Immature natural killer cell (primary cell): ENCODE measurements at places on chromosomes 13 and 19.
A peak's percentile ranks its signal among the peaks of the same experiment; 100 is the strongest.

GRCh38 chr13:35953537-35954206 is 177.5 kb downstream of the DCLK1 start:
- H3K36me3 ChIP-seq: no peaks in the 10 kb centered on the region
- no peak overlapping the region for H3K27ac ChIP-seq
- DNase-seq: no peak
- H3K4me3 ChIP-seq: no peak overlapping the region

- no peak overlapping the region for H3K4me3 ChIP-seq
- peaks cover 4% of the 10 kb centered on the region for H3K27me3 ChIP-seq
- no peaks in the 10 kb centered on the region for H3K4me1 ChIP-seq
- H3K27ac ChIP-seq: no peak overlapping the region
- no peak for DNase-seq
These were observed 41.5 kb upstream of the TSHZ3 start for GRCh38 chr19:31390711-31391110.

- H3K27me3 ChIP-seq: peaks cover 11% of the 10 kb centered on the region
- no peak for DNase-seq
- H3K36me3 ChIP-seq: no peaks in the 10 kb centered on the region
- no peak overlapping the region for H3K4me3 ChIP-seq
- H3K4me1 ChIP-seq: peaks cover 35% of the 10 kb centered on the region
These were observed 2.3 kb upstream of the N4BP2L1 start for GRCh38 chr13:32430018-32430747.

GRCh38 chr19:38932425-38933179 is 1.9 kb downstream of the MRPS12 start:
- peak overlapping the region; percentile 83 for H3K27ac ChIP-seq
- peaks cover 17% of the 10 kb centered on the region for H3K36me3 ChIP-seq
- peaks cover 17% of the 10 kb centered on the region for H3K27me3 ChIP-seq
- peak overlapping the region; percentile 55 for H3K4me3 ChIP-seq
- DNase-seq: peak; percentile 51

DNA sequence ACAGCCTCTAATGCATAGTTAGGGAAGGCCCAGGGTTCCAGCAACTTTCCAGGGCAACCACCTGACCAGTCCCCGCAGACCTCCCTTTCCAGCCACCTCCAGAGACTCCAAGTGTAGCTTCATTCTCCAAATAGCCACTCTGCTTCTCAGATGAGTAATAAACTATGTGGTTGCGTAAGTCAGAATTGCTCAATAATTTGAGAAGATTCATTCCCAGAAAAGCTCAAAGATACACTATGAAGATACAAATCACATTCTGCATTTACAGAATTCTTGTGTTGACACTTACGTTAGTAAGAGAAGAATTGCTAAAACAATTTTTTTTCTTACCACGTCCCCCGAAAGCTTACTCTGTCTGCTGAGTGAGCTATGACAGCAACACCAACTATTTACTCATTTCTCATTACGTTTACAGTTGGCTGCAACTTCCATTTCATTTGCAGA is 8.2 kb upstream of the LATS2 start:
- no peak overlapping the region for H3K4me3 ChIP-seq
- H3K27ac ChIP-seq: no peak overlapping the region
- no peak for DNase-seq
- H3K4me1 ChIP-seq: peaks cover 23% of the 10 kb centered on the region

DNA sequence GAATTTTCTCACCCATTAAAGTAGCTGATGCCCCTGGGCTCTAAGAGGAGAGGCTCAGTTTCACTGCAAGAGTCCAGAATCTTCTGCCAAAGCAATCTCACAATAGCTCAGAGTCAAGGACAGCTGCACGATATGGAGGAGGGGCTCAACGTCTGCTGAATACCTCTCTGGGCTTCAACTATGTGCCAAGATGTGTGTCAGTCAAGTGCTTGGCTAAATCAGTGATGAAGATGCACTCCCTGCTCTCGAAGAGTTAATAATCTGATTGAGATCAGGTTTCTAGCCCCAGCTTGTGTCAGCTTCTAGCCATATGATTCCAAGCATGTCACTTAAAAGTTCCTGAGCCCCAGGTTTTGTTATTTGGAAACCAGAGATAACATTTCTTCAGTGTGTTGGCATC is 46.8 kb downstream of the KLF12 start:
- H3K4me1 ChIP-seq: peaks cover 84% of the 10 kb centered on the region
- no peak for DNase-seq
- H3K27ac ChIP-seq: no peak overlapping the region
- no peaks in the 10 kb centered on the region for H3K36me3 ChIP-seq
- H3K27me3 ChIP-seq: no peaks in the 10 kb centered on the region

- no peaks in the 10 kb centered on the region for H3K4me1 ChIP-seq
- no peaks in the 10 kb centered on the region for H3K27me3 ChIP-seq
- no peak for DNase-seq
- peaks cover 38% of the 10 kb centered on the region for H3K36me3 ChIP-seq
- no peak overlapping the region for H3K27ac ChIP-seq
These were observed 57.3 kb downstream of the SMARCA4 start for GRCh38 chr19:11018179-11018578.

DNA sequence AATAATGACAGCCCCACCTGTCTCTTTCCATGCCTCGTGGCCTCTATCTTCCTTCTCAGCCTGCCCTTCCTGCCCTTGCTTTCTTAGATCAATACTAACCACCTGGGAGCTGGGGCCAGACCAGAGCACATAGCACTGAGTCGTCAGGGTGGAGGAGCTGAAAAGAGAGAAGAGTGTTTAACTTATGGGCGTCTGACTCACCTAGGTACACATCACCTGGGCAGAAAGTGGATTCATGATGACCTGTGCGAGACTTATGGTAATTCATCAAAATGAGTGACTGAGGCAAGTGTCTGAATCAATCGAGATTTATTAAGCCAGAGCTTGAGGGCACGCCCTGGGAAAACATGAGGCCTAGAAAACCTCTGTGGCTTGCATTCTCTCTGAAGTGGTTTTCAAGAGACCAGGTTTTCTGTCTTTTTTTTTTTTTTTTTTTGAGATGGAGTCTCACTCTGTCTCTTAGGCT is 19.2 kb downstream of the CEACAM6 start:
- H3K4me1 ChIP-seq: no peaks in the 10 kb centered on the region
- H3K36me3 ChIP-seq: no peaks in the 10 kb centered on the region
- no peak overlapping the region for H3K27ac ChIP-seq
- DNase-seq: no peak
- no peak overlapping the region for H3K4me3 ChIP-seq

DNA sequence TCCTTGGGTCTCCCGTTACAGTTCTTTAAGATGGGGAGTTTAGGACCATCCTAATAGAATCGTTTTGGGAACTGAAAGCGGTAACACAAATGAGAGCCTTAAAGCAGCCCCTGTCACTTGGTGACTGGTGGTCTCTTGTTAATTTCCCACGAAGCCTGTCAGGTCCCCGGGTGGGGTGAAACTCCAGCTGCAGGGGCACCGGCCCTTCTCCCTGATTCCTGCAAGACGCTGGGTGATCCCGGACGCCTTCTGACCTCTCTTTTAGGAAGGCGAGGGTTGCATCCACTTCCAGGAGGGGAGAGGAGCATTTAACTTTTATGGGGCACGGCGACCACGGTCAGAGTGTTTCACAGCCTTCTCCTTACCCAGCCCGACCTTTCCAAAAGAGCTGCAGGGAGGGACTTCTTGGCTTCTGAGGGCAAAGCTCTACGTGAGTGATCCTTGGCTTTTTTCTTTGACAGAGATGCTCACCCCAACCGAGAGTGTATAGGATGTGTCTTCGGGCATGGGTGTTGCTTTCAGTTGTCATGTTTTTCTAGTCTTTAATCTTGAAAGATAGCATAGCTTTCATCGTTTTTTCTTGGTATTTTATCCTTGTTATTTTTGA is 688 bp downstream of the ZNF225 start:
- peak overlapping the region; percentile 93 for H3K27ac ChIP-seq
- peaks cover 24% of the 10 kb centered on the region for H3K36me3 ChIP-seq
- DNase-seq: no peak
- no peaks in the 10 kb centered on the region for H3K27me3 ChIP-seq
- peaks cover 32% of the 10 kb centered on the region for H3K4me1 ChIP-seq

GRCh38 chr13:37640499-37640898 is 41.9 kb upstream of the POSTN start:
- H3K4me1 ChIP-seq: no peaks in the 10 kb centered on the region
- H3K36me3 ChIP-seq: no peaks in the 10 kb centered on the region
- H3K27me3 ChIP-seq: no peaks in the 10 kb centered on the region
- DNase-seq: no peak

- H3K4me1 ChIP-seq: no peaks in the 10 kb centered on the region
- H3K27me3 ChIP-seq: peaks cover 4% of the 10 kb centered on the region
- no peaks in the 10 kb centered on the region for H3K36me3 ChIP-seq
- no peak overlapping the region for H3K4me3 ChIP-seq
- DNase-seq: no peak
These were observed 150.2 kb upstream of the VSTM2B start for GRCh38 chr19:29375429-29376119.

DNA sequence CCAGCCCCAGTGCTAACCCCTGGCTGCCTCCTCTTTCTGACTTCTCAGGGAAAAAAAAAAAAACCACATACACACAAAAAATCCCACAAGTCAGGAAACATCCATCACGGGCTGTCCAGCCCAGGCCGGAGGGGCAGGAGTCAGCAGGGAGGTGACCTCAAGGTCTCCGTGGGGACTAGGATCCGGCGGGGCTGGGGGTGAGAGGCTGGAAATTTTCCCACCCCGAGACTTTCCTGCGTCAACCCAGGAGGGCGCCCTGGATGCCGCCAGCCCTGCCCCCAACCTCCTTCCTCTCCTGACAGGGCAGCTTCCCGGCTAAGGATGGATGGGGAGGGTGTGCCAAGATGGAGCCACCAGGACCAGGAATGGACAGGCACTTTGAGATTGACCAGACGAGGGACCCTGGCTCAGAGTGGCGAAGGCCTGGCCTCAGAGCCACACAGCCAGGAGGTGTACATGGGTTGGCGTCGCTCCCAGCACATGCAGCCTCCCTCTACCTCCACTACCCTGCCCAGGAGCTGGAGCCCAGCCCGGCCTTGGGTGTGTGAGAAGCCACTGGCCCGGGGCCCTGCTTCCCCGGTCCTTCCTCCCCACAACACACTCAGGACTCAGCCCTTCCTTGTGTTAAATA is 33.3 kb downstream of the BLOC1S3 start:
- no peak overlapping the region for H3K4me3 ChIP-seq
- no peak overlapping the region for H3K27ac ChIP-seq
- no peak for DNase-seq

DNA sequence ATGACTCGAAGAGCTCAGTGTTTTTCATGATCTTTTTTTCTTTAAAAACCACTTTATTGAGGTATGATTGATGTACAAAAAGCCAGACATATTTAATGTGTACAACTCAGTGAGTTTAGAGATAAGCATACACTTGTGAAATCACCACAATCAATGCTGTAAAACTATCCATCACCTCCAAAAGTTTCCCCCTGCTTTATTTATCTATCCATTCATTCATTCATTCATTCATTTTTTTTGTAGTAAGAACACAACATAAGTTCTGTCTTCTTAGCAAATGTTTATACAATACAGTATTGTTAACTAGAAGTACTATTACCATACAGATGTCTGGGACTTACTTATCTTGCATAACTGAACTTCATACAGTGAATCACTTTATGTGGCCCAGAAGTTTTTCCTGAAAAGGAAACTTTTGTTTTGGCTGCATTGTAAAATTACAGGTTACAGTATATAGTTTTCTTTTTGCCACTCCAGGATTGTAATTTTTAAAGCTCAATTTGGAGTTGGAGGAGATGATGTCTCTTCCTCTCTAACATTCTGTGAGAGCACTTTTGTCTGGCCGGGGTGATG is 6.7 kb downstream of the RAP2A start:
- no peak overlapping the region for H3K4me3 ChIP-seq
- H3K27me3 ChIP-seq: no peaks in the 10 kb centered on the region
- H3K36me3 ChIP-seq: no peaks in the 10 kb centered on the region
- DNase-seq: no peak
- peaks cover 14% of the 10 kb centered on the region for H3K4me1 ChIP-seq

DNA sequence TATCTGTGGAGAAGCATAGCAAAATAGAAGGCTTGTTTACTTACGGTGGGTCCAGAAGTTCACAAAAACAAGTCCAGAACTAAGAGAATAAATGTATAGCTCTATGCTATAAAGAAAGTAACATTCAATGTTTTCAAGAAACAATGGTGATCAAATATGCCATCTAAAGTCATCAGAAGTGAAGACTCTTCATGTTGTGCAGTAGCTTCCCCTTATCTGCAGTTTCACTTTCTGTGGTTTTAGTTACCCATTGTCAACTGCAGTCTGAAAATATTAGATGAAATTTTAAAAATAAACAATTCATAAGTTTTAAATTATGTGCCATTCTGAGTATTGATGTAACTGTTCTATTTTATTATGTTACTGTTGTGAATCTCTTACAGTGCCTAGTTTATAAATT is 72.5 kb downstream of the EDNRB start:
- H3K36me3 ChIP-seq: no peaks in the 10 kb centered on the region
- H3K4me1 ChIP-seq: no peaks in the 10 kb centered on the region
- no peak for DNase-seq
- no peaks in the 10 kb centered on the region for H3K27me3 ChIP-seq

DNA sequence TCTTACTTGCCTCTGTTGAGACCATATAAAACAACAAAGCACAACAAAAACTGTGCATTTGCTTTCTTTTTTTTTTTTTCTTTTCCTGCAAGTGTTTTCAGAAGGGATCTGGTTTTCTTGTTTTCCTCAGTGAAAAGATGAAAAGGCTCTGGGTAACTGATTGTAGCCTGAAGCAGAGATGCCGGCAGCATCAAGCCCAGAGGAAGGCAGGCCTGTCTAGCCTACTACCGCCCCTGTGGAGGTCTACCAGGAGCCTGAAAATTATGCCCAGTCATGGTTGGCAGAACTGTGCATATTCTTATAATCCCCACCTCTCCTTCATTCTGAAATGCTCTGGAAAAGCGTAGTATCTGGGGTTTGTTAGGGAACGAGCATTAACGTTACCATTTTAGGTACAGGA is 32.6 kb upstream of the MEDAG start:
- no peak overlapping the region for H3K27ac ChIP-seq
- no peak for DNase-seq
- H3K27me3 ChIP-seq: peaks cover 10% of the 10 kb centered on the region
- no peaks in the 10 kb centered on the region for H3K36me3 ChIP-seq

- H3K4me3 ChIP-seq: peak within 1 kb of the TSS; percentile 96
- peak within 1 kb of the TSS; percentile 98 for H3K27ac ChIP-seq
- peaks cover 72% of the 10 kb centered on the region for H3K4me1 ChIP-seq
- peak; percentile 76 for DNase-seq
- peaks cover 12% of the 10 kb centered on the region for H3K36me3 ChIP-seq
These were observed at the start of gene HCST for GRCh38 chr19:35901854-35902661. TSS of gene HCST (plus strand) at chr19:35902529. CDS start at chr19:35902594, 65 bp downstream.

- H3K36me3 ChIP-seq: peaks cover 5% of the 10 kb centered on the region
- H3K27ac ChIP-seq: no peak overlapping the region
- no peak overlapping the region for H3K4me3 ChIP-seq
These were observed 118.7 kb downstream of the FRY start for GRCh38 chr13:32150239-32150638.

DNA sequence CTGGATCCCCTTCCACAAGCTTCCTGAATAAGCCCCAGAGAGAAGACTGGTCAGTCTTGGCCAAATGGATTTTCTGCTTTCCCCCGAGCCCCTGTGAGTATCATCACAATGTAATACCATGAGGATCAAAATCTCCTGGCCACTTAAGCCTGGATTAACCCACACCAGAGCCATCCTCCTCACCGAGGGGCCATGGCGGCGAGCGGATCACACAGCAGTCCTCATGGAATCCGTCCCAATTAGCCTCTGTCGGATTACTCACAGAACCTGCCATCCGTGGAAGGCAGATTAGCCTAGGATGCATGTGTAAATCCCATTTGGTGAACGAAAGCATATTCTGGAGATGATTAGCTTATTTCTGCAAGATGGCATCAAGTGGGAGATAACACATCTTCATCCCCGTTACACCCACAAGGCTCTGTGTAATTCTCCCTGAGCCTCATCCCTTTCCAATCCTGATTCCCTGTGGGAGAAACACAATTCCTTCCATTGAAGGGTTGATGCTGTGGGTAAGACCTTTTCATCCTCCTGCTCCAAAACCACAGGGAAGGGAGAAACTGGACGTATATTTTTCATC is 42.5 kb downstream of the GNG7 start:
- peaks cover 1% of the 10 kb centered on the region for H3K27me3 ChIP-seq
- H3K27ac ChIP-seq: no peak overlapping the region
- H3K4me1 ChIP-seq: no peaks in the 10 kb centered on the region
- H3K36me3 ChIP-seq: no peaks in the 10 kb centered on the region
- H3K4me3 ChIP-seq: no peak overlapping the region
